ENCODE measurements at places on chromosomes 5 and 9.

DNA sequence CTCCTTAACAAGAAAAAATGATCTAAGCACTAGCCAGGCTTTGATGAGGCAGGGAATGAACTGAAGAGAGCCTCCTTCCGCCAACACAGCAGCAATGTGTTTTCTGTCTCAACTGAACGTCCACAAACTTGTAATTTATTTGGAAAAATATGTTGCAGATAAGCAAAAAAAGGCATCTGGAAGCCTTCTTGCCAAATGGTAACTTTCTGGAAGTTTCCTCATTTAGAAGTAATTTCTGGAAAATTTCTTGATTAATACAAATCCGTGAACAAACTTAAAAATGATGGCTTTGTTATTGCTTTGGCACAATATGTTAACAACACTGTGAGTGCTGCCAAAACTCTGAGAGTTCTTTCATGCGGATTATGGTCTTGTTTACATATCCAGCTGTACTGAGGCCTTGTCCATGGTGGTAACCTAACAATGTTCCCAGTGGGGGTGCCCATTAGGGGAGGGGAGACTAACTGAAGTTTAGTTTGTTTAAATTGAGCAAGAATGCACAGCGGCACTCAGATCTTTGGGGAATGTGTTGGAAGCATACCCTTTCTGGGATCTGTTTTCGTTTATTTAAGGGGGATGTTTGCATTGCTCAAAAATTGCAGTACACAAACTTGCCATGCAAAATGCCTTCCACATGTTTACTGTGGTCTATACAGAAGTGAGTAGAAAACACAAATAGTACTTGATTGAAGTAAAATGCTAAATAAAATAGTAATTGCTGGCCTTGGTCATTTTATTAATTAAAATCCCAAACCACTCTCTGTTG, 334.7 kb downstream of the NR2F1-AS1 start:
- no peak for DNase-seq

DNA sequence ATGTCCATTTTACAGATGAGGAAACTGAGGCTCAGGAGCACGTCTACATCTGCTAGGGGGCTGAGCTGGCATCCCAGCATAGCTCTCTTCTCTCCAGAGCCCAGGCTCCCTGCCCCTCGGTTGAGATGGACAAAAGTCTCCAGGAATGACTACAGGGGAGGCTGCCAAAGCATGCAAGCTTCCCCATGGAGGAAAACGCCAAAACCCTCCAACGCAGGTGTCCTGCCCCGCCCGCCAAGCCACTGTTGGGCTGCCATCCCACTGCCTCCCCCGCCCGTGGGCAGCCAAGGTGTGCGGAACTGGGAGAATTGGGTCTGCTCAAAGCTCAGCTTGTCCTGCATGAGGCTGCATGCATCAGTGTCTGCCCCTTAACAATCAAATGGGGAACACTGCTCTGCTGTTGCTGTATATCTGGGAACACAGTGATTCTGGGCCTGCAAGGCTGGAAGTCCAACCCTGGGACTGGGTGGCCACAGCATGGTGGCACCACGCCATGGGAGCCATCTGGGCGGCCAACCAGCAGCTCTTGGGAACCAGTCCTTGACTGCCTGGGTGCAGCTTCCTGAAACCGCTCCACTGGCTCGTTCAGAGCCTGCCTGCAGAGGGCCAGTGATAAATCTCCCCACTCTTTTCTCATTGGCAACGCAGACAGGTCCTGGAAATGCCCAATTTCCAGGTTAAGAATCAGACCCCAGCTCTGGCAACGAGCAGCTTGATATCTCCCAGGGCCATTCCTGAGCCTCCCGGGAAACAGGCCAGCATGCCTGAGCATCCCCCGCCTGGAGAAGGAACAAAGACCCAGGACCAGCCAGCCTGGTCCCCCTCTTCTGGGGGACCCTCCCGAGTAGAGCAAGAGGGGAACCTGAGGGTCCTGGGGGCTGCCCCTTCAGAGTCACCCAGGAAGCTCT, 3.5 kb downstream of the RALGDS start:
- DNase-seq: no peak

DNA sequence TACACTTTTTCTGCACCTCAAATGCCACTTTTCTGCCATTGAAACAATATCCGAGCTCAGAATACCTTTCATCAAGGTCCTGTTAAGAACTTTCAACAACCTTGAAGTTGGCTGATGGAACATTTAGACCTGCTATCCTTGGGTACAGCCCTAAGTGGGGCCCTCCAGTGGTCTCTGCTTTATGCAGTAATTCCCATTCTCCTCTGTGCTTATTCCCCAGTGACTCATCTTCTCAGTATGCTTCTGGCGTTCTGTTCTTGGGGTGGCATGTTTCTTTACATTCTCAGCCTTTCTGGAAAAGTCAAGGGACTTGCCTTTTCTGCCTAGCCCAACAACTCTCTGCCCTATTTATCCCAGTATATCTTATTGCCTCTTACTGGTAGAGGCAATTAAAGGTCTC, 7.1 kb downstream of the ANP32B start:
- DNase-seq: no peak

DNA sequence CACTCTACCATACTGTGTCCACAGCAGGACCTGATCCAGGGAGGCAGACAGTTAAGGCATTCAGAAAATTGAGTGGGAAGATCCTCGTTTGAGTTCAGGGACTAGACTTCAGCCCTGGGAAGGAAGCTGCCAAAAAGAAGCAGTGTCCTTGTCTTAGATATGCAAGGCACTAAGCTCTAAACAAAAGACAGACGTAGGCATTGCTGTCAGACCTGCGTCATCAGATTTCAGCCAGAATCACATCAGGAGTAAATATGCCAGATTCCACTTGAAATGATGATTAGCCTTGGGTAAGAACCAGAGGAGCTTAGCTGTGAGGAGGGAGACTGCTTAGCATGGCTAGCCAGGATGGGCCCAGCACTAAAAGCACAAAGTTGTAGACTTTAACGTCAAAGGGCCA, 56.7 kb downstream of the MAMDC2 start:
- no peak for DNase-seq

- no peak for DNase-seq
These were observed 499.5 kb upstream of the KLF4 start for GRCh38 chr9:107989099-107989498.

DNA sequence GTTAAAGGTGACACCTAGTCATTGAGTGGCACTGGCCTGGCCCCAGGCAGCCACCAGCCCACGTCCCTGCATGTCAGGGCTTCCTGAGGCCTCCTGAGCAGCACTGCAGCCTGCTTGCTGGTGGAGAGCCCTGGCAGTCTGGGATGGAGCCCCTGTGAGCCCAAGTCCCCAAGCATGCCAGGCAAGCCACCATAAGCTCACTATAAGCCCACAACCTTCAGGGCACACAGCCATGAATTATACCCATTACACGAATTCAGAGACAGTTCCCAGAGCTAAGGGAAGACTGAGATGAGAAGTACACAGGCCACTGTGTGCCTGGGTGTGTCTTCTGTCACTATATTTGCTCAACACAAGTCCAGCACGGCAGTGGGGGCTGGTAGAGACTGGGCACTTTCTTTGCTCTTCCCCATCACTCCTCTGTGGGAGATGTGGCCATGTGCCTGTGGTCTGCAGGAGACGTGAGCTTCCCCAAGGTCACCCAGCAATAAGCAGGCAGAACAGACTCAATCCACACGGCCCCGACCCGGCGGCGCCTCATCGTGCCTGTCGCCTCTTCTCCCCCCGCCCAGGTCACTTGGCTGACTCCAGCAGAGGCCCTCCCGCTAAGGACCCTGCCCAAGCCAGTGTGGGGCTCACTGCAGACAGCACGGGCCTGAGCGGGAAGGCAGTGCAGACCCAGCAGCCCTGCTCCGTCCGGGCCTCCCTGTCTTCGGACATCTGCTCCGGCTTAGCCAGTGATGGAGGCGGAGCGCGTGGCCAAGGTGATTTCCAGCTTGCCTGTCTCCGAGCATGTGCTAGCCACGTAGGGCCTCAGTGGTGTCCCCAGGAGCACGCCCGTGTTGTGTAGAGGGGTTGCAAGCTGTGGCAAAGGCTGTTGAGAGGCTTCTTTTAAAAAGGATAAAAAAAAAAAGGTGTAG, 114.8 kb downstream of the WNK2 start:
- DNase-seq: no peak

DNA sequence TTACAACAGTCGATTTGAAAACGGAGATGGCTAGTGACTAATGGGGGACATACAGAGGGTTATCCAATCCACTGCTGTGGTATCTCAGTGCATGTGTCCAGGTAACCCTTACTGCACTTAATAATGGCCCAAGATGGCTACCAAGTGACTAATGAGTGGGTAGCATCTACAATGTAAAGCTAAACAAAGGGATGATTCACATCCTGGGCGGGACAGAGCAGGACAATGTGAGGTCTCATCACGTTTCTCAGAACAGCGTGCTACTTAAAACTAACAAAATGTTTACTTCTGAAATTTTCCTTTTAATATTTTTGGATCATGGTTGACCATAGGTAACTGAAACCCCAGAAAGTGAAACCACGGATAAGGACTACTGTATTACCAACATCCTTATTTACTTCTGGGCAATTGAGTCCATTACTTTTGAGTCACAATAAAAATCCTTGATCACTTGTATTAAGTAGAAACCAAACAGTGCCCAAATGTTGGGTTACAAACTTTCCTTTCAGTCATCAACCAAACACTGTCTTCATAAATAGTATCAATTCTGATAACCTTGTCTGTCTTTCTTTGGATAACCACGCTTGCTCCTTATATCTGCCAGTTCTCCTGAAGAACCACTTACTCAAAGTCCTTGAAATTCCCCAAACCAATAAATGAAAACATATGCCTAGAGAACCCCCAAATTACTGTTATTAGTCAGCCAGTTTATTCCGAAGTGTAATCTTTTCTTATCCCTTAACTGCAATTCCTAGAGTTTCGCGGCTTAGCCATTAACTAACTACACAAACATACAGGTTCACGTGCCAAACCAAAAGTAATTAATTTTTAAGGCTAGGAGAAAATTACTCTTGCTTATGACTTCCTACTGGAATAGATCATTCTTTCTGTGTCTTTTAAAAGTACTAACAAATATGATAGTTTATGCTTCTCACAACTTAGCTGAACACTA, 59.7 kb downstream of the ELL2 start:
- DNase-seq: no peak

GRCh38 chr9:137705443-137705863, 86.6 kb downstream of the EHMT1 start:
- DNase-seq: peak; percentile 8

DNA sequence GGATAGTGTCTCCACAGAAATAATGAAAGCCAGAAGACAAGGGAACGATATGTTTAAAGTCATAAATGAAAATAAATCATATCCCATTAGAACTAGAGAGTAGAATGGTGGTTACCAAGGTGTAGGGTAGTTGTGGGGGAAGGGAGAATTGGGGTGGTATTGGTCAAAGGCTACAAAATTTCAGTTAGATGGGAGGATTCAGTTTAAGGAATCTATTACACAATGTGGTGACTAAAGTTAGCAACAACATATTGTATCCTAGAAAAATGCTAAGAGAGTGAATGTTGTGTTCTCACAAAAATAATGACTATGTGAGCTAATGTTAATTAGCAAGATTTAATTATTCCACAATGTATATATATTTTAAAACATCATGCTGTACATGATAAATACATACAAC, 27.8 kb upstream of the LARP1 start:
- no peak for DNase-seq

DNA sequence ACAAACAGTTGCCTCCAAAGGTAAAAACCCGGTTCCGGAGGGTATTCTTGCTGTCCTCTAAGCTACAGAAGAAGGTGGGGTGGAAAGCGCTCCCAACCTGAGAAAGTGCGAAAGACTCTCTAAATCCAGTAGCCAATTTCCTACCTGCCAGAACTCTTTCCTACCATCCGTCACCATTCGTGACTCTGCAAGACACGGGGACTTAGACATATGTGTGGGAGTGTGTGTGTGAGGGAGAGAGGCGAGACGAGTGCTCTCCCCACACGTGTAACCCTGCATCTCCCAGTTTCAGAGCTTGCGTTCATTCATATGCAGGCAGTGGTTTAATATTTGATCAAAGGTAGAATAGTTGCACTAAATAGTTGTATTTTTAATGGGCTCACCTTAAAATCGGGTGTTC, 473 bp upstream of the GABRA1 start:
- no peak for DNase-seq

- no peak for DNase-seq
These were observed 58.2 kb upstream of the PAPPA start for GRCh38 chr9:116095403-116095802.

GRCh38 chr9:133253268-133253667, 21.7 kb downstream of the ABO start:
- no peak for DNase-seq

GRCh38 chr9:125789196-125789595, 42.0 kb downstream of the PBX3 start:
- no peak for DNase-seq

- DNase-seq: no peak
These were observed 77.9 kb downstream of the CTSL start for GRCh38 chr9:87803623-87804345.

DNA sequence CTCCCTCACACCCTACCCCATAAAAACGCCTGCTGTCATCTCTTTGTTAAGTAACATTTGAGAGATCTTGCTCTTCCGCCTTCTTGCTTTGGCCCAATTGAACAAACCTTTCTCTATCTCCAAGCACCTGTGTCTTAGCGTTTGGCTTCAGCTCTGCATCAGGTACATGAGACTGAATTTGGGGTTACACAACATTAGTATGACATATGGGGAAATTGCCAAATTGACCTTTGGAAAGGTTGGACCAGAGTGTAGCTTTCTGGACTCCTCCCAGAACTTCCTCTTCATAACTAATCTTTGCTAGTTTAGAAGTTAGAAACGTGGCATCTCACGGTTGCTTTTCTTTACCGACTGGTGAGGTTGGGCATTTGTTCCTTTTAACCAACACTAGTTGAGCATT, 3.5 kb upstream of the EXOSC3 start:
- DNase-seq: no peak

GRCh38 chr5:31551878-31552277, 19.8 kb downstream of the C5orf22 start:
- DNase-seq: no peak

- DNase-seq: no peak
These were observed 185.9 kb downstream of the DMRT2 start for GRCh38 chr9:1236061-1236460.

- peak; percentile 38 for DNase-seq
These were observed 32.7 kb downstream of the TMEFF1 start for GRCh38 chr9:100505564-100506159.

DNA sequence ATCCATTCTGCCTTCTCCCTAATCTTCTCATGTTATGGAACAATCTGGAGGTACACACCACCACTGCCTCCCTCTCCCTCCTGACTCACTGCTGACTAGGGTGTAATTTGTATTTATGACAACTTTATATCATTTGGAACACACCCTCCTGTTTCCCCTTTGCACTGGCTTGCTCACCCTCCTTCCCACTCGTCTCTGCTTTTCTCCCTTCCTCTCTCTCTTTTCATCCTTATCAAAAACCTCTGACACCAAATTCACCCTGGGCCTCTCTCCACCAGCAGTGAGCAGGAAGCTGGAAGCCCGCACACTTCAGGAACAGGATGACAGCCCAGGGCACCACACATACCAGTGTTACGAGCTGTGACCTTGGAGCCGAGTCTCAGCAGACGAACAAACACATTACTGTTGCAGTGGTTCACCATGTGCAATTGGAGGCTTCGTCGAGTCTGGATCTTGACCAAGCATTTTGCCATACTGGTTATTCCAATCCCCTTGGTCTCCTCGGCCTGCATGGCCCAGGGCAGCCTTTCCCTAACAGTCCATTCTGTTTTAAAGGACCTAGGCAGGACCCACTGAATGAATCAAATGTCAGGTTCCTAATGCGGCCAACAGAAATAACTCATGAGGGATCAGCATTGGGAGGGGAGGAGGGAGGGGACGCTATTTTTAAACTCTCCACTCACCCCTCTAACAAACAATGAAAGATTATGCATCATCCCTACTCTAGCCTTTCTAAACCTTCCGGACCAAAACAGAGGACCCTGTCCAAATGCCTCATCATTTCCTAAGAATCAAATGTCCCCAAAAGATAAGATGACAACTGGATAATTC, 203.9 kb upstream of the RASEF start:
- no peak for DNase-seq

Data from T-helper 9 cell (primary cell).